ENCODE measurements at places on chromosomes 12 and 14.
A peak's percentile ranks its signal among the peaks of the same experiment; 100 is the strongest.

- DNase-seq, result no peak
Measured at GRCh38 chr12:67046062-67046461, 223.1 kb upstream of the CAND1 start.

- no peak for DNase-seq
Measured at GRCh38 chr12:85580562-85581168, 255.5 kb downstream of the RASSF9 start.

GRCh38 chr14:69048456-69048855, 69.4 kb upstream of the ACTN1 start:
- DNase-seq, result peak; percentile 26

DNA sequence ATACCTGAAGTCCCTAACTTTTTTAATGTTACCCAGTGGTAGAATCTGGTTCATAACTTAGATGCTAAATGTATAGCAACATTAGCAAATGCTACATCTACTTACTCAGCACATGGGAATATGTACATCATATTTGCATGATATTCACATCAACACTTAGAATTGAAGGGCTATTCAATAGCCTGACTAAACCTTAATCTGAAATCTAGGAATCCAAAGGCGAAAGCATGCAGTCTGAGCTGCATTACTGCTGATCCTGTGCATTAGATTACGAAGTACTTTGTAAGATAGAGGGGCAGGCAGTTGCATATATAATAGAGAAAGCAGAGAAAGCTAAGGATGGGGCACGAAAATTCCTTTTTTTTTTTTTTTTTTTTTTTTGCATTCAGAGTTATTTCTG, 40.4 kb downstream of the SLC38A4 start:
- no peak for DNase-seq

- DNase-seq, result no peak
Measured at GRCh38 chr12:3219233-3219632, 142.1 kb downstream of the TSPAN9 start.

All from pancreas (tissue), 10 donors.